ENCODE measurements at places on chromosomes 11 and 22.
A peak's percentile ranks its signal among the peaks of the same experiment; 100 is the strongest.

DNA sequence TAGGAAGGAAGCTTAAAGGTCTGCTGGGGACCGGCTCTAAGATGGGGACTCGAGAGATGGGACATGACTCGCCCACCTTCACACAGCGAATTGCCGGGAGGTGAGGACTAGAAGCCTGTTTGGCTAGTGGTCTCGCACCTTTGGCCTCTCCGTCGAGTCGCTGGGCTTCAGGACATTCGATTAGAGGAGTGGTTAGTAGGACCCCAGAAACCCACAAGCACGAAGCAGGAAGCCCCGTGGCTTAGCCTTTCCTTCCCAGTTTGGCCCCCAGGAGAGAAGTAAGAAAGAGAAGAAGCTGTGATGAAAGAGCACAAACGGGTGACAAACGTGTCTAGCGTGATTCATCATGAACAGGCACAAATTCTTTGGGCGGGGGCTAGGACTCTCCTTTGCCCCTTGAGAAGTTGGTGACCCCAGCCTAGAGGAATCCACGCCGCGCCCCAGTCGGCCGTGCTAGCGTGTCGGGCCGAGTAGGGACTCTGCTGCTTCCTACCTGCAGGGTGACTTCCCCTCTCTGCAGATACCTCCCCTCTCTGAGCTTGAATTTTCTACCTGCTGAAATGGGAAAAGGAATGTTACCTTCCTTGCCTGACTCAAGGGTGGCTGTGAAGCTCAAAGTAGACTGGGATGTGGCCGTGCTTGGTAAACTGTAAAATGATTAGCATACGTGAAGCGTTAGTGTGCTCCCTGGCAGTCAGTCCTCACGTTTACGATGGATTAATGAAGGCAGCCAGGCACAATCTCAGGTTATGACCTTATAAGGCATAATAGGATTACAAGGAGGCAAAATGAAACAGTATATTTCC, 1.1 kb upstream of the ADM start:
- DNase-seq: peak; percentile 41

DNA sequence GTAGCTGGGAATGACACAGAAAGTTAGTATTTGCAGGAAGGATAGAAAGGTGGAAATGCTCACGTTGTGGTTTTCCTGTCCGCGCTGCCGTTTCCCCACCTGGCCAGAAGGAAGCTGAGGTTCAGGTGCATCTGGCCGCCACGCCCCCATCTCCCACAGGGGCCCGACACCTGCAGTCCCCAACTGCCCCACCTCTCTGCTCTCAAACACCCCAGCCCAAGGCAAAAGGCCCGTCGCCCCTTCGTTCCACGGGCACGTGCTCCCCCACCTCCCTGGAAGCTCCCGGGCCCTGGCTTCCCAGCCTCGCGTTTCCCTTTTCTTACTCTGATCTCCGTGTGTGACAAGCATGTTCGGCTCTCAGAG, 985.1 kb downstream of the BRD1 start:
- DNase-seq: no peak

DNA sequence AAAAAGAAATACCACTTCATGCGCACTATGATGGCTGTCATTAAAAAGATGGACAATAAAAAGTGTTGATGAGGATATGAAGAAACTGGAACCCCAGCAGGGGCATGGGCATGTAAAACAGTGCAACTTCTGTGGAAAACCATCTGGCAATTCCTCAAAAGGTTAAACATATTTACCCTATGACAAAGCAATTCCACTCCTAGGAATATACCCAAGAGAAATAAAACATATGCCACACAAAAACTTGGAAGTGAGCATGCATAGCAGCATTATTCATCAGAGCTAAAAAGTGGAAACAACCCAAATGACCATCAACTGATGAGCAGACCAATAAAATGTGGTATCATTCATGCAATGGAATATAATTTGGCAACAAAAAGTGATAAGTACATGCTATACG, 50.1 kb downstream of the LRRC32 start:
- no peak for DNase-seq

GRCh38 chr22:26364066-26365015, 64.7 kb upstream of the ASPHD2 start:
- DNase-seq: no peak

DNA sequence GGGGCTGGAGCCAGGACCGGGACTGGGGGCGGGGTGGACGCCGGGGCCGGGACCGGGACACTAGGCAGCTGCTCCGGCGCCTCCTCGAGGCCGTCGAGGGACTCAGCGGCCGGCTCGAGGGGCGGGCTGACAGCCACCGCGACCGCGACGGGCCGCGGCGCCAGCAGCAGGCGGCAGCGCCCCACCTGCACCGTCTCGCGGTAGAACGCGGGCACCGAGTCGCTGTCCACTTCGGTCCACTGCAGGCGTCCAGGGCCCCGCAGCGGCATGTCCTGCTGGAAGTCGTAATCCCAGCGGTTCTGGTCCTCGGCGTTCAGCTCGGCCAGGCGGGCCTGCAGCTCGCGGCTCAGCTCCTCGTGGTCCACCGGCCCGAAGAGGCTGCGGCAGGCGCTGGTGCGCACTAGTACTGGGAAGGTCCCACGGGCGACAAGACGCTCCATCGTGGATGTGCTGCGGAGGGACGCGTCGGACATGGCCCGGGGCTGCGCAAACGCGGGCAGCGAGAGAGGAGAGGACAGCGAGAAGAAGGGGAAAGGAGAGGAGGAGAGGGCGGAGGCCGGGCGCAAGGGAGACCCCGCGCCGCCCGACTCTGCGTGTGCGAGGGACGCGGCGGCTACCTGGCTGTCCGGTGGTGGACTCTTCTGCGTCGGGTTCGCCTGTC, 428 bp downstream of the CDKN1C start:
- DNase-seq: no peak

- no peak for DNase-seq
Measured at GRCh38 chr22:40609216-40609615, 27.3 kb downstream of the MRTFA start.

- DNase-seq: no peak
Measured at GRCh38 chr11:50098186-50098725, 65.6 kb downstream of the OR4C45 start.

DNA sequence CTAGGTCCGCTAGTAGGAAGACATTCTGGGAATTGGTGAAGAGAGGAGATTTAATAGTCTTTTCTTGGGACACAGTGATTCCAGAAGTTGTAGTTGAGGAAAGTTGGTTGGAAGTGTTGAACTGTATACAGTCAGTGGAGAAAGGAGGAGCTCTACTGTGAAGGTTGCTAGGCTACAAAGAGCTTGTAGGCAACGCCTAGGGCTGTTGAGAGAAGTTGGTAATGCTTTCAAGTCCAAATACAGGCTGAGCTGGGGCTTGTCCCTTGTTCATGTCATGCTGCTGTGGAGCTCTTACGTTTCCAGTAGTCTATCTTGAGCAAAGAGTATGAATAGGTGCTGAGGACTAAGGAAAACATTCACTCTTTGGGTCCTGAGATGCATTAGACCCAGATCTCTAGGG, 1.1 kb downstream of the TBCEL start:
- DNase-seq: no peak

DNA sequence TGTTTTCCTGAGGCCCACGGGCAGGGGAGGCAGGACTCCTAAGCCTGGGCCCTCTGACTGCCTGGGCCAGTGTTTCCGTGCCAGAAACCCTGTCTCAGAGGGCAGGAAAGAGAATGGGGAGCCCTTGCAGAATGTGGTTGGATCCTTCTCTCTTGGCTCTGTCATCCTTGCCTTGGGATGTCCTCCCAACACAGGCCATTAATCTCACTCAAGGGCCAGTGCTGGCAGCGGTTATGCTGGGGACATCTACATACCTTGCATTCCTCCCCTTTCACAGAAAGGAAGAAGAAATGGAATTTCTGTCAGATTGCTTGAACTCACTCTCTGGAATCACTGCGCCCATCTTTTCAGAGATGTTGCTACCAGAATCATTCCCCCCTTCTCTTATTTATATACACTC, 296.9 kb downstream of the KIRREL3 start:
- DNase-seq: no peak

DNA sequence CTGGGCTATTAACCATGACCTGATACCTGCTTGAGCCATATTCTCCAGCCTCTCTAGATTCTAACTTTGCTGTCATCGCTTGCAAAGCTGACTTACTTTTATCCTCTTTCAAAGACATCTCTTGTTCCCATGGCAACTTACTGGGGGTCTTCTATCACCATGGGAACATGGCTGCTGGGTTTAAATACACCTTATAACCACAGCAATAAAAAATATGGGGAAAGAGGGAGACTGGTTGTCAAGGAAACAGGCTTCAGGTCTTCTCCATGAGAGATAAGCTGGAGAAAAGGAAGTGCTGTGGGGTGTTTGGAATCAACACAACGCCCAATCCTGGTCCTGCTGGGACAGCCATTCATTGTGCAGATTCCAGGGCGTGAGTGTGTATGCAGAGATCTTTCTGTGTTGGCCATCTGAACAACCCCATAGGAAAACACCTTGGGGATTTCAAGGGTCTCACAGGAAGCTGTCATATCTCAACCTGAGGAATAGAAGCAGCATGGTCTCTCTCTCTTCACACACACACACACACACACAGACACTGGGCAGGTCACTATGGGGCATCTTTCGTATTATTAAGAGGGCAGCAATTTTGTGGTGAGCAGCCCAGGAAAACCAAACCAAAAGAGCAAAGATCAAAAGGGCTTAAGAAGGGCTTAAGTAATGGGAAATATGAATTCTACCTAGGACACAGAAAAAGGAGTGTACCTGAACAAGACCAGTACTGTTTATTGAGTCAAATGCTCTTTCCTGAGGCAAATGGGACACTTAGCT, 344.7 kb upstream of the NCAM1 start:
- DNase-seq: no peak

- DNase-seq: no peak
Measured at GRCh38 chr11:119012629-119013170, 5.4 kb downstream of the RPS25 start.

DNA sequence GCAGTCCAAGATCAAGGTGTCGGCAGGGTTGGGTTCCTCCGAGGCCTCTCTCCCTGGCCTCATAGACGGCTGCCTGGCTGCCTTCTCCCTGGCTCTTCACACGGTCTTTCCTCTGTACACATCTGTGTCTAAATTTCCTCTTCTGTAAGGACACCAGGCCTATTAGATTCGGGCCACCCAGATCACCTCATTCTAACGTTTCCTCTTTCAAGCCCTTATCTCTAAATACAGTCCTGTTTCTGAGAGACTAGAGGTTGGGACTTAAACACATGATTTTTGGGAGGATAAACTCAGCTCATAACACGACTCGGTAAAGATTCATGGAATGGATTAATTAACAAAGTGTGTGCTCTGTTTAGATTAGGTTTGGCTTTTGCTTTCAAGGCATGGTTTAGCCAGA, 136.0 kb upstream of the SORL1-AS1 start:
- DNase-seq: no peak

- no peak for DNase-seq
Measured at GRCh38 chr11:27907091-27907490, 200.9 kb downstream of the KIF18A start.

GRCh38 chr22:34763496-34763895, 302.5 kb upstream of the ISX start:
- no peak for DNase-seq

DNA sequence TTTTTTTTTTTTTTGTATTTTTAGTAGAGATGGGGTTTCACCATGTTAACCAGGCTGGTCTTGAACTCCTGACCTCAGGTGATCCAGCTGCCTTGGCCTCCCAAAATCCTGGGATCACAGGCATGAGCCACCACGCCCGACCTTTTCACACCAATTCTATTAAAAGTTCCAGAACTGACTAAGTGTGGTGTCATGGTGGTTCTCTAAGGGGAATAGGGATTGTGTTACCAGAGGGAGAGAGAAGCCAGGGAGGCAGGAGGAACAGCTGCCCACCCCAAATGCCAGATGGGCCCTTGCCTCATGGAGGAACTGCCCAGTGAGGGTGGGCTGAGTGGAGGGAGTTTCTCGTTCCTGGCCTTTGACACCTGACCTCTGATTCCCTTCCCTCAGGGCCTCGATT, 5.9 kb downstream of the RPS6KA4 start:
- DNase-seq: no peak

GRCh38 chr22:39220890-39221850, 23.6 kb downstream of the PDGFB start:
- no peak for DNase-seq

- no peak for DNase-seq
Measured at GRCh38 chr11:58192229-58192628, 3.4 kb downstream of the OR9Q2 start.

DNA sequence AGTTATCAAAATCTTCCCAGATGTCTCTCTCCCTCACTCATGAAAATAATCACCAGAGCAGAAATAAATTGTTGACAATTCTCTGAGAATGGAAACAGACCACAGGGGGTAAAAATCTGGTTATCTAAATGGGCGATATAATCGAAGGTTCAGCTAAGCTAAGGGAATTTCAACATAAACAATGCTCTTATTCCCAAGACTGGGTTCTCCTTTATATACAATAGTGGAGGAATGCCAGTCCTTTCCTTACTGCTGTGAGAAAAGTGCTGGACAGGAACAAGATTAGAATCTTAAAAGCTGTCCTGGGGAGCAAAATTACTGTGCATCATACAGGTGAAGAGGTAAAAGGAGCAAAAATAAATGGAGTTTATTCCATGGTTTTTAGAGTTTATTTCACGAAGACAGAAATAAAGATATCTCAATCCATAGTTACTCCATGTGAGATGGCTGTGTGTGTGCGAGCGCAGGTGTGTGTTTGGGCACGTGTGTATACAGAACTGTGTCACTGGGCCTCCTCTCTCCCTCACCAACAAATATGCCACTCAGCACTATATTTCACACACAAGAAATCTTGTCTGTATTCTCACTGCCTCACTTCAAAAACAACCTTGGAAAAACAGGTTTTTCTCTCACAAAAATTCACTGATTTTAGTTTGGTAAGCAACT, 385.6 kb downstream of the DCDC1 start:
- no peak for DNase-seq

GRCh38 chr11:67983951-67984350, 19.9 kb downstream of the UNC93B1 start:
- DNase-seq: no peak

GRCh38 chr11:110098645-110099044, 5.5 kb downstream of the ZC3H12C start:
- no peak for DNase-seq

- no peak for DNase-seq
Measured at GRCh38 chr11:79259800-79260199, 181.0 kb downstream of the TENM4 start.

DNA sequence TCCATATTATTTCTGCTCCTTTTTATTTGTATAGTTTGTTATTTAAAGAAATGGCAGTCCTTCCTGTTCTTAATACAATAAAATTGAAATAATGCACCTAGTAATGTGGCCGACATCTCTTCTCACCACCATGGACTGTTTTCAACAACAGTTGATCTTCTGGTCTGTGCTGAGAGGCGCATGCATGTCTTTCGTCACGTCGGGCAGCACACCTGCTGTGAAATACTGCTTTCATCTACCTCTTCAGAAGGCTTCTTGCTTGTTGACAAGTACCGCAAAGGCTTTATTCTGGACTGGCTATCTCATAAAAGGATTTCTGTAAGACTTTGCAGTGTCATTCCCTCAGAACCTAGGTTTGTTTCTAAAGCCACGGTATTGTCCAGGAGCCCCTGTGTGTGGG, 13.9 kb upstream of the MYO18B start:
- no peak for DNase-seq

All from omental fat pad (tissue), 4 donors.